ENCODE measurements at places on chromosomes 2 and 18.

DNA sequence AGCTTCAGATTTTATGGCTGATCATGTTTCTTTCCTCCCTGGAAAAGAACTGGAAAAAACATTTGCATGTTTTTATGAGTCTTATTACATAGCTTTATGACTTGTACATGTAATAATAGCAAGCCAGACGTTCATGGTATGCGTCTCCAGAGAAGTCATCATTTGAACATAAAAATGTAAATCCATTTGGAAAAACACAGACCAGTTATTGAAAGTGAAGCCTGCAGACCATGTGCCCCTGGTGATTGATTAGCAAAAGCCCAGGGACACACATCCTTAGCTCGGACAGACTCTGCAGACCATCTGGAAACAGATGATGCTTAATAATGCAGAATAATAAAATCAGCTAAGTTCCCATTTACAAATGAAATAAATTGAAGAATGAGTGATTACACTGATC is 283.1 kb downstream of the TDRD15 start:
- DNase-seq, result no peak

GRCh38 chr18:61841706-61842105 is 51.1 kb downstream of the RNF152 start:
- DNase-seq, result no peak

GRCh38 chr18:55317864-55318263 is 270.1 kb downstream of the TCF4 start:
- DNase-seq, result no peak

DNA sequence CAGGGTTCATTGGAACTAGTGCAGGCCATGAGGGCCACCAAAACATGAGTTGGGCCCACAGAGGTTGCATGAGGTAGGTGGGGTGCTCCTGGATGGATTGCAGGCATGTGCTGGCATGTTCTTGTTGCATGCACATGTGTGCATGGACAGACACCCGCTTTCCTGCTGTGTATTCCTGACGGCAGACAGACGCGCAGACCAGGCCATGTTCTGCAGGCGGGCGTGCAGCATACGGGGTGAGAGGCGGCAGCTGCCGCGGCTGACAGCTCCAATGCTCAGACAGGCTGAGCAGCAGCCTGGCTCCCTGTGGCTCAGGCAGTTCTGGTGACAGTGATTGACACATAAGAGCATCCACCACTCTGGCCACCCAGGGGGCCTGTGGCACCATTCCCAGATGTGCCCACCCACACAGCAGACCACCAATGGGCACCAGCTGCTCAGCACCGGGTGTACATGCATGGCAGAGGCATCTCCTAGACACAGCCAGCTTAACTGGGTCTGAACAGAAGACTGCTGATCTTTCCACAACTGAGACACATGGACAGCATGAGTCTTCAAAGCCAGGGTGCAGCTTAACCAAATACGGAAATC is 21.2 kb downstream of the HS1BP3 start:
- no peak for DNase-seq

DNA sequence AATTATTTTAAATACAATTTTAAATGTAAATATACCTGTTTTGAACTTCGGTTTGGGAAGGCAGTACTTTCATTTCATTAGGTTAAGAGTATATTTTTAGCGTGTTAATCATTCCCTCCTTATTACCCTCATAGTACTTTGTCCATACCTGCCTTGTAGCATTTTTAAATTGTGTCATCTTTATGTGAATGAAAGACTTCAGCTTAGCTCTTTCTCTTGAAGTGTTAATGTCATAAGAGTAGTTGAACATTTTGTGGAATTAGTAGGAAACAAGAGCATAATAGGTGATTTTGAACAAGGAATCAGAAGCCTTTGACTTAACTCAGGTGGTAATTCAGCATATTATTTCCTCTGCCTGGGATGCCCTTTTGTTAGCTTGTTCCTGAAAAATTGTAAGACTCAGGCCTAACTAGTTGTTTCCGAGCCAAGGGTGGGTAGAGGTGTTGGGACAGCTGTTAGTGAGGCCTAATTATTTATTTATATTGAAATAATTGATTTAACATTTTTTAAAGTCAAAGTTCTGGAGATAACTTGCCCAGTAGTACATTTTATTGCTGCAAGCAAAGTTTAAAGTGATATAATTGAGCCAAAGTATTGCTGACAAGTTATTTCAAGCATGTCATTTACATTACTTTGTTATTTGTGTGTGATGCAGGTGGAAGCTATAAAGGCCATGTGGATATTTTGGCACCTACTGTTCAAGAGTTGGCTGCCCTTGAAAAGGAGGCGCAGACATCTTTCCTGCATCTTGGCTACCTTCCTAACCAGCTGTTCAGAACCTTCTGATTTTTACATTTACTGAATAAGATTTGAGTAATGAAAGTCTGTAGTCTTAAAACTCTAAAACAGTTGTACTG is 38.7 kb downstream of the DDX1 start:
- DNase-seq, result no peak

DNA sequence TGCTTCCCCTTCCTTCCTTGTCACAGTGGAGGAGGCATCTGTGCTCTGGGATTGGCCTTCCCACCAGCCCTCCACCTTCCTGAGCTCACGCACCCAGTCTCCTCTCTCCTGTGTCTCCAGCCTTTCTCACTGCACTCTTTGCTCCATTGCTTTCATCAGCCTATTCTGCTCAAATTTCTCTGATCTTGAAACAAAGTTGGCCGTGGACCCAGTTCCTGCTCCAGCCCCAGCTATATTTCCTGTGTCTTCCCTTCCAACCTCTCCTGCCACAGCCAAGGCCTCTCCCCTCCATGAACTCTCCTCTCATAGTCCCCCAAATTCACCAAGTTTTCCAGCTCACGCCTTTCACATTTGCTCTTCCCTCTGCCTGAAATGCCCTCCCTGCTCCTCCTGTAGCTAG is 226.6 kb upstream of the AGAP1 start:
- DNase-seq, result no peak

GRCh38 chr18:55610506-55610905 is 22.5 kb upstream of the TCF4 start:
- DNase-seq, result no peak

DNA sequence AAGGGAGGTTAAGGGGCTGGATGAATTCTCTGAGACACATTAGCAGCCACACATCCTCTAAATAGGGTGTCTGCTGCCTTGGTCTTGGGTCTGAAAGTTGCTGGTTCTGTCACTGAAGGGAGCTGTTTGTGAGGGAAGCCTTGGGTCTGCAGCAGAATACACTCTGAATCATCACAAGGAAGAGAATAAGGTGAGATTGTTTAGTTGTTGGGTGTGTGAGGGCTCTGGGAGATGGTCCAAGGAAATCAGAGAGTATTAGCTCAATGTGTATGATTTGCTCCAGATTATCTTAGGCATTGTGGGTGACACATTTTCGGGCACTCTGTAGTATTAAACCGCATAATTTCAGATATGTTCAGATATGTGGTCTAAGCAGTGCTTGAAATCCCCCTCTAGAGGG is 548.5 kb downstream of the SLC4A3 start:
- no peak for DNase-seq

- DNase-seq, result no peak
Observed at GRCh38 chr18:2338601-2339000, 232.7 kb downstream of the METTL4 start.

DNA sequence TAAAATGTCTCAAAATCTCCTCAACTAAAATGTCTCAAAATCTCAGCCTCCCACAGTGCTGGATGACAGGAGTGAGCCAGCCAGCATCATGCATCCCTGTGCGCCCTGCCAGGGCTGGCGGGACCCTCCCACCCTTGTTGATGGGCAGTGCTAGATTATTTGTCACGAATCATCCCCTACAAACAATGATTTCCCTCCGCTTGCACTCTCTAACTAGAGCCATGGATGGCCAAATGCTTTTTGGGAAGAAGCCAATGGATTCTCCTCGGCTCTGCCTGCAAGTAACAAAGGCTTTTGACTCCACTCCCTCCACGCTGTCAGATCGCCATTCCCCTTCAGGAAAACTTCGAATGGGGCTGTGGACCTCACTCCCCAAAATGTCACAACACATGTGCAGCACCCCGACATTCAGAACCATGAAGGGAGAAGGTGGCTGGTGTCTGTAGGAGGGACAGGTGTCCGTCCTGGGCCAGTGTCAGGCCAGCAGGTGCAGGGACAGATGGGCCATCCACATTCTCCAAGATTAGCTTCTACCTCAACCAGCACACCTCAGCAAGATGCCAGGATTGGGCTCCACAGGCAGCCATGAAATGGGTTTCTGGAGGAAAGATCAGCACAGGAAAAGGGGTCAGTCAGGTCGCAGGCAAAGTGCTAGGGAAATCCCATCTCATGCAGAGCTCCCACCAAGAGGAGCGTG is 11.5 kb downstream of the AMER3 start:
- no peak for DNase-seq

DNA sequence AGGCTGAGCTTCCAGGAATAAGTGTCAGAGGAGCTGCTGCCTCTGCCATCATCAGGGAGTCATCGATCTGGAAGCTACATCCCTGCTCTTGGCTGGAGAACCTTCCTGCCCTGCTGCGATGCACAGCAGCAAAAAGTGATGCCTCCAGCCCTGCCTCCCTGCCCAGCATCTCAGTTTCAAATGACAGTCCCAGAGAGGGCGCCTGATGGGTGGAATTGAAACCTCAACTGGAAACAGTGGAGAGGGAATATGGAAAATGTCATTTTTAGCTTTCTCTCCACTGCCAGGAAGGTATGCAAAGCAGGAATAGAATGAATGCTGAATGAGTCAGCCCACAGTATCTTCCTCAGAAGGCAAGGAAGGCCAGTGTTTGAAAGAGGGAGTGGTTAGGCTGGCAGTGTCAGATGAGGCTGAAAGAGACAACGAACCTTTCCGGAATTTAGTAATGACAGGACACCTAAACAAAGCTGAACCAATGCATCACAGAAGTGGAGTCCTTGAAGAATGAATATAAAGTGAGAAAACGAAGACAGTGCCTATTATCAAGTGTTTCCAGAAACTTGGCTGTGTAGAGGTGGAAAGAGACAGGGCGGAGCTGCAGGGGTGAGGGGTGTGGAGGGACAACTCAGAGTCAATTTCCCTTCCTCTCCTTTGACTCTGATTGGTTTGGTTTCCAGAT is 153.9 kb upstream of the NDUFV2 start:
- DNase-seq, result no peak

DNA sequence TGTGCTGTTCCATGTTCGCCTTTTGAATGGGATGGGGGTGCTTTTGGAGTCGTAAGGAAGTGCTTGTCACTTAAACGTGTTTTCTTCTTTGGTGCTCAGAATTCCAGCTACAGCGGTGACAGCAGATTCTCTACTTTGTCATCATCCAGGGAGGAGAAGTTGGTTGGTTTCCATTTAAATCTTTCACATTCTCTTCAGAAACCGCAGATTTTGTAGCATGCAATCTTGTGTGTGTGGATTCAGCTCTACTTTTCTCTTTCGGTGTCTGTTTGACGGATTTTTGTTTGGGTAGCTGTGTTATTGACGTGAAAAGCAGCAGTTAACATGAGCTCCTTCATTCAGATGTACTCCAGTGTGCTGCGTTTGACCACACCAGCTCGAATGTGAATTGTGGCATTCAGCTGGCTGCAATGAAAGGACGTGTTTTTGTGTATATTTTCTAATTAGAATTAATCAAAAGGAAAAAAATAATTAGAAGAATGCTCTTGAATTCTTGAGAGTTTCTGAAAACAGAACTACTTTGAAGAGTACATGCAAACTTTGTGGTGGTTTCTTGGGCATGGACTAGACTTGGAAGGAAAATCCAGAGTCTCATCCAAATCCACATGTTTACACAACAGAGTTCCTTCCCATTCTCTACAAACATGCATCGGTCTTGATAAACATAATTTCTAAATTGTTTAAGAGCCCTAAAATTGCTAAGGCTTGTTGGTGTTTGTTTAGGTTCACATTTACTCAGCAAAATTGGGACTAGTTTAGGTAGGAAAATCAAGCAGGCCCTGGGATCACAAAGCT is 68.7 kb upstream of the RBM44 start:
- DNase-seq, result no peak
